Activated CD8-positive, alpha-beta T cell treated with anti-CD3 and anti-CD28 coated beads for 36 hours (primary cell): ENCODE measurements at places on chromosomes 3 and 15.

DNA sequence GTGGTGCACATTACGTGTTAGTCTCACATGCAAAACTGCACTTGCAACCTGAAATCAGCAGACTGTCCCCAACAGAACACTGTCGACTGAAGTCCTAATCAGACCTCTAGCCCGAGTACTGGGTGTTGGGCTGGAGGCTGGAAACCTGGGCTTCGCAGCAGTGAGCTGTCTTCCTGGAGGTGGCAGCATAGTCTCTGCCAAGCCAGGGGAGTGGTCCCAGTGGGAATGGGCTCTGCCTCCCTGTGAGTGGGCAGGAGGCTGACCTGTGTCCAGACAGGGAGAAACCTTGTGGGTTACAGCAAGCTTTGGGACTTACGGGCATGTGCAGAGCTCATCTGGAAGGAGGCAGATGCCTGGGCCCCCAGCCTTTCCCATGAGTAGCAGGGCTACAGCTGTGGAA is 38.2 kb upstream of the MYZAP start:
- DNase-seq = no peak

- DNase-seq = no peak
Measured at GRCh38 chr3:187963677-187964385, 190.1 kb upstream of the LPP start.

DNA sequence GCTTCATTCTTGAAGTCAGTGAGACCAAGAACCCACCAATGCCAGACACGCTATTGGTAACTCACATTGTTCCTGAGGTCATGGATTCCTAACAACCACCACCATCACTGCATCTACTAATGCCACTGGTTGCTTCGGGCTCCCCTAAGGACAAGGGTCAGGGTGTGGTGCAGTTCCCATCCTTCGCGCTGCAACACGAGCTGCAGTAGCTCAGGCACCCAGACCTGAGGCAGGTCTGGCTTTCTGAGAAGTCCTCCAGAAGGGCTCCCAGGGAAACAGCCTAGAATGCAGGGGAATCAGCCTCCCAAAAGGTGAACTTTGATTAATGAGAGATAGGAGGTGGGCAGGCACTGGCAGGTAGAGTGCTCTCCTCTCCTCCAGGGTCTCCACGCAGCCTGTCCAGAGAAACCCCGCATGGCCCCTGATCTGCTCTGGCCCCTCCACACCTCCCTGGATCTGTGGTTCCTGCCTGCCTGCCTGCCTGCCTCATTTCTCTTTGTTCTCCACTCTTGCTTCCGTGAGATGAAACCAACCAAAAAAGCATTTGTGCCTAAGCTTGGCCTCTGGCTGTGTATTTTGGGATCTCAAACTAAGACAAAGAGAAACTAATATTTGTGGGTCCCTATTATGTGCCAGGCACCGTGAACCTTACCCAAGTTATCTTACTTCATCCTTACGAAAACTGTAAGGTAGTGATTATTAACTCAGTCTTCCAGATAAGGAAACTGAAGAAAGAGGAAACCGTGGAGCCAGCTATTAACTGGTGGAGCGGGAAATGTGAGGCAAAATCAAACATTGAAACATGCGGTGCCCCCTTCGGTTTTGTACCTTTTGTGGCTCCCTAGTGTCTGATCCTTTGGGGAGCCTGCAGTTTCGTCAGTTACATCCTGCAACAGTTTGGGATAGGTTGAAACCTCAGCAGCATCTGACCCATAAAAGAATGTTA is 43.9 kb upstream of the USP3 start:
- no peak for DNase-seq

DNA sequence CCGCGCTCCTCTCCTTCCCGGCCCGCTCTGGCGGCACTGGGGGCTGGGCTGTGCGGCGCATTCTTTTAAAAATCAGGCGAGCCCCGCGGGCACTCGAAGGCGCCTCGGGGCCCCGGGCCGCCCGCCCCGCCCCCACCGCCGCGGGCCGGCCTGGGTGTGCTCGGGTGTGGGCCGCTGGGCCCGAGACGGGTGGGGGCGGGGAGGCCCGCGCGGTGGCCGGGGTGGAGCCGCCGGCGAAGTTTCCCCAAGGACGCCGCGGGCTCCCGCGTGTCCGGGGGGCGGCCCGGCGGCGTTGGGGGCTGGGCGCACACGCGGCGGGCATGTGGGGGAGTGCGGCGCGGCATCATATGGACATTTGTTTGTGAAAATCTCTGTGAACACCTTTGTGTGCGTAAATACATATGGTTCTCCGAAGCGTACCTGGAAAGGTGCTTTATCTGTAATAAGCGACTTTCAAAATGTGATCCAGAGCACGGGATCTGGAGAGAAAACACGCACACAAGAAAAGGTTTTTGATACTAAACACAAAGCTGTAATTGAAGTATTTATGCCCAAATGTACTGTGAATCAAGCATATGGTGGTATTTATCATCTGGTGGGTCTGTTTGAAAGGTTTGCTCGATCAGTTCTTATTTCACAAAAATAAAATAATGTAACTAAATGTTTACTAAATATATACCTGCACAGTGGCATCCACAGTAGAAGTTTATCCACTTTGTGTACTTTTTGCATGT is 612 bp upstream of the TBL1XR1 start:
- peak; percentile 68 for DNase-seq

DNA sequence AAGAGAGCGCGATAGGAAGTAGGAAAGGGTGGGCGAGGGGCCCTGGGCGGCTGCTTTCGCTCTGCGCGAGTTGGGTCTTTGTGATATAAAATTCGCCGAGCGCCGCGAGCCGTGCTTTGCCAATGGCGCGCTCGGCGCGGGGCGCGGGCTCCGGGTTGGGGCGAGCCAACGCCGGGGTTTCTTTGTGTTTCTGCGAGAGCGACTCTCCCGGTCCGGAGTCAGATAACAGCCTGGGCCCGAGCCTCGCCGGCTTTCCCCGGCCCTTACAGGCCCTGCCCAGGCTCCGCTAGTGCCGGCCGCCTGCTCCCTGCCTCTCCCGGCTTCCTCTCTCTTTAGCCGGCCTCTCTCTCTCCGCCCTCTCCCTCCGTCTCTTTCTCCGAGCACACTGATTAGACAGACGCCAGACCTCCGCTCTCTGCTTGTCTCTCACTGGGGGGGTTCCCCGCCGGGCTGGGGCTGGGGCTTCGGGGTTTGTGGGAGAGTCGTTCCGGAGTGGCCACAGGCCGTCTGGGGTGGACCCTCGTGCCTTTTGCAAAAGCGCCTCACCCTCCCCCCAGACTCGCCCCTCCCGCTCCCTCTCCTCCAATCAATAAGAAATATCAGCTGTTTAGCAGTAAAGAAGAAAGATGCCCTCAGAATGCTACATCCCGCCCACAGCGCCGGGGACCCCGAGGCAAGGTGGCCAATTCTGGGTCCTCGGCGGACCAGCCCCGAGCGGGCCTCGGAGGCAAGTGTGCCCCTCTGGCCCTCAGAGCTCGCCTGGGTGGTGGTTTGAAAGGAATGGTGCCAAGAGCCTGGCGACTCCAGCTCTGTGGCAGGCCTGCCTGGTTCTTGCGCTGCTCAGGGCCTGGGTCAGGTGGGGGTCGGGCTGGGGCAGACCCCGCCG is 2.9 kb downstream of the NR2F2 start:
- DNase-seq = no peak

DNA sequence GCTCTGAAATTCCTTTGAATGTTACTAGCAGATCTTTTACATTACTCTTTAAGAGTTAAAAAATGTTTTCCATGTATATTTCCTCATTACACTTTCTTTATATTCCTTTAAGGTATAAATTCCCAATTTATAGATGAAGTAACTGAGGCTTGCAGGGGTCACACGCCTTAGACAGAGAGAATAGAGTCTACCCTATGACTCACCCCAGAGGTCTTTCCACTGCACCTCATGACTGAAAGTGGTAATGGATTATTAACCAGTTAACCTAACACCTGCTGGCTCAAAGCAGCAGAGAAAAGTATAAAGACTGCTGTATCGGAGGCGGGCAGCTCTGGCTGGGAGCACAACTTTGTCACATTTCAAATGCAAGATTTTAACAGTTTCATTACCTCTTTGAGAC is 37.7 kb downstream of the LDHAL6B start:
- peak; percentile 26 for DNase-seq

- DNase-seq = no peak
Measured at GRCh38 chr3:49530231-49530630, 24.0 kb upstream of the BSN start.

- DNase-seq = no peak
Measured at GRCh38 chr15:48361685-48362084, 30.5 kb downstream of the DUT start.

DNA sequence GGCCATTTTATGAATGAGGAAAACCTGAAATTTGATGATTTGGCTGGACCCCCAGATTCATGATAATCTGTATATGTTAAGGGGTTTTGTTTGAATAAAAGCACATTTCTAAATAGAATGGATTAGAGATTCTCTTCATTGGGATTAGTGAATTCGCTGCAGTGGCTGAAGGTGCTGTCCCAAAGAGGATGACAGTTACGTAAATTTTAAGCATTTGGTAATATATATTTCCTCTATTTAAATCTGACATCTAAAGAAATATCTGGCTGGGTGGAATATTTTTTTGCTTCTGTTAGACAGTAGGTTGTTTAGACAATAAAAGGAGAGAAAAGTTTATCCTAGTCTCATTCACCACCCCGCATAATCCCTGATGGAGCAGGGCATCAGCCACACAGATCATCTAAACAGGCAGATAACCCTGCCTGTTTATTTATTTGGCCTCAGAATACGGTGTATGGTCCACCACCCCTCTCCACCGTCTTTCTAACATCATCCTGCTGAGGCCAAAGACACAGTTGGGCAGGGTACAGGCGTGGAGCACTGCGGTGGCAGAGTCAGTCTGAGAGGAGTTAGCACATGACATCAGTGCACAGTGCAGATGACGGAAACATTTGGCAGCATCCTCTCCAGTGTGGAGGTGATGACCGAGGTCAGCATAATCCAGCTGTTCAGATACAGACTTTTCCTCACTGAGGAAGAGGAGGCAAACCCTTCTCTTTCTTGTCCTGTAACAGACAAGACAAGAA is 20.4 kb upstream of the NFKBIZ start:
- DNase-seq = peak; percentile 82

DNA sequence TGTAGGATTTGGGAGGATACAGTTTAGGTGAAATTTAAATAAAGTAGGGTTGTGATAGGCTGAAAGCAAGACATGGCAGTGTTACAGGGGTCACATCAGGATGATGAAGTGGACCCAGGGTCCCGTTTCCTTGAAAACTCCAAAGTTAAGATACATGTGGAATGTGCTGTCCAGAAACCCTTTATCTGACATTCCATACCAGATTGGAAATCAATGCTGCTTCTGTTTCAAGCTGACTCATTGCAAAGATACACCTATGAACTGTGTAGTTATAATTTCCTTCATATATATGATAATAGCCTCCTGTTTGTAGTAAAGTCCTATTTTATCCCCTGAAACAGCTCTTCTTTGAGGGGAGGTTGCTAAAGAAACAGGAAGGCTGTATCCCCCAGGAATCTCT is 71.0 kb upstream of the NR2E3 start:
- DNase-seq = no peak
